ENCODE measurements at places on chromosomes 6 and 20.
A peak's percentile ranks its signal among the peaks of the same experiment; 100 is the strongest.

- no peak for DNase-seq
Measured at GRCh38 chr6:166466178-166467122, 83.7 kb upstream of the MPC1 start.

GRCh38 chr6:133809406-133809805 is 79.5 kb upstream of the TCF21 start:
- DNase-seq, result no peak

DNA sequence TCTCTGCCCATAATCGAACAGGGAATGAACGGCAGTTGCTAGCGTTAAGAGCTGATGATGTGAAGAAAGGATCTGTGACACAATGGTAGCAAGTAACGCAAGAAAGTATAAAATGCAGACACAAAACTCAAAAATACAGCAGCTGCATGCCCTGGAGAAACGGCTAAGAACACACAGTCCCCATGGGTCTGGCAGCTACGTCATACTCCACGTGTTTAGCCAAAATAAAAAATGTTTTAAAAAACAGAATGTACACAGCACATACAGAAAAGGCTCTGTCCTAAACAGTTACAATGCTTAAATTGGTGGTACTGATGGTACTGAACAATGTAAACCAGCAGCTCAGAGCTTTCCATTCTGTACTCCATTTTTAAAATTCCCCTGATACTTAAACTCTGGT is 34.4 kb downstream of the HUS1B start:
- no peak for DNase-seq

- no peak for DNase-seq
Measured at GRCh38 chr6:28436404-28436803, 6.9 kb downstream of the ZSCAN23 start.

DNA sequence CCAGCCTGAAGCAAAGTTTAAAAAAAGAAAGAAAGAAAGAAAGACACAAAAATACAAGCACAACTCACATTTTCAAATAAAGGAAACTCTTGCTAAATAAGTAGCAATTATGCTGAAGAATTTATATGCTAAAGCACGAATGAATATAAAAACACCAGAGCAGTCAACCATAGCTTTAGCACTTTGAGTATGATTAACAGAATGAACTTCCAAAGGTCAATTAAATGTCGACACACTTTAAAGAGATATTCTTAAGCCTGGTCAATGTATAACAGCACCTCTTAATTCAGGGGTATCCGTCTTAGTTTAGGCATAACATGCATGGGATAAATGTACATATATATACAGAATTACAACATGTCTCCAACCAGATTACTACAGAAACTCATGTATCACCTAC is 125.9 kb downstream of the OGFRL1 start:
- DNase-seq, result no peak

GRCh38 chr20:13638162-13638495 is 603 bp downstream of the TASP1 start:
- no peak for DNase-seq

GRCh38 chr6:22848121-22848520 is 278.8 kb downstream of the HDGFL1 start:
- no peak for DNase-seq

- no peak for DNase-seq
Measured at GRCh38 chr6:18185624-18186023, 30.4 kb downstream of the KDM1B start.

DNA sequence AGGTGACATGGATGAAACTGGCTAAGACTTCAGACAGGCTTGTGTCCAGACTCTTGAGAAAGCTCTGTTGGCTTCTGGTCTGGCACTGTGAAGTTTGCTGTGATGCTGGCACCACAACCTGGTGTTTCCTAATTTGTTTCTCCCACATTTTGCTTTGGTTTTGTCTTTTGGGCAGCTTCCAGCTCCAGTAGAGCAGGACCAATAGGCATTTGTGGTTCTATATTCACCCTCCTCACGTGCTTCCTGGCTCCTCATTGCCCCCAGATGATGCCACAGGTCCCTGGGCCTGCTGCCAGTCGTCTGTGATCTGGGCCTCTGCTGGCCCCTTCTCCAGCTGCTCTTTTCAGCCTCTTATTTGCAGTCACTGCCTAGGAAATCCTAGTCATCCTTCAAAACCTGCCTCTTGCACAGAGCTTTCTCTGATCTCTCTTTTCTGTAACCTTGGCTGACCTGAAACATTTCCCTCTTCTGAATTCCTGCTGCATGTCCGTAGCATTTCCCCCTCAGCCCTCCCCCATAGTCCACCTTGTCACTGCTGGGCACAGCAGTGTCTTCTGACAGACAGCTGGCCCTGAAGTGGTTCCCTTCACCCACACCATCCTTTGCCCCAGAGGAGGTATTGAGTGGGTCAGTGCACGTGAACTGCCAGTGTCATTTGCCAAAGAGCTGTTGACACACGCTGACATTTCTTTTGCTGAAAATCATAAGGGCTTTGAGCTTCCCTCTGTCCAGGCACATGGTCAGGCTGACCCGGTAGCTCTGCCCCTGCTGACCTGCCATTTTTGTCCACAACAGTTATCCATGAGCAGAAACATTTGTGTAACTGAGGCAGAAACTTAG is 63.0 kb downstream of the PTPN1 start:
- no peak for DNase-seq

GRCh38 chr6:166259296-166259977 is 48.8 kb downstream of the PRR18 start:
- no peak for DNase-seq

DNA sequence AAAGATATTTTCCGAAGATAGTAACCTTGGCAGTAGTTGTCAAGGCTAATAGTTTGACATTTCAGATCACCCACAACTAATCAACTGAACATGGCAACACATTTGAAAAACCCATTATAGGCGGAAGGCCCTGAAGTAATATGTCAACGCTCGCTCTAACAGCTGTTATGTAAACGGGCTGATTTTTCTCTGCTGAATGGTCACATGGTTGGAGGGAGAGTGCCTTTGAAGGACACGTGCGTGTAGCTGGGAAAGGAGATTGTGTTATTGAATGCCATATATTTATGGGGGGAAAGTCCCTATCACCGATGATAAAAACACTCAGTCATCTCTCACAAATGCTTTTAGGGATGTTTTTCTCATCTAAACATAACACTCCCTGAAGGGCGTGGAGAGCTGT is 160.0 kb upstream of the RALGAPA2 start:
- no peak for DNase-seq

DNA sequence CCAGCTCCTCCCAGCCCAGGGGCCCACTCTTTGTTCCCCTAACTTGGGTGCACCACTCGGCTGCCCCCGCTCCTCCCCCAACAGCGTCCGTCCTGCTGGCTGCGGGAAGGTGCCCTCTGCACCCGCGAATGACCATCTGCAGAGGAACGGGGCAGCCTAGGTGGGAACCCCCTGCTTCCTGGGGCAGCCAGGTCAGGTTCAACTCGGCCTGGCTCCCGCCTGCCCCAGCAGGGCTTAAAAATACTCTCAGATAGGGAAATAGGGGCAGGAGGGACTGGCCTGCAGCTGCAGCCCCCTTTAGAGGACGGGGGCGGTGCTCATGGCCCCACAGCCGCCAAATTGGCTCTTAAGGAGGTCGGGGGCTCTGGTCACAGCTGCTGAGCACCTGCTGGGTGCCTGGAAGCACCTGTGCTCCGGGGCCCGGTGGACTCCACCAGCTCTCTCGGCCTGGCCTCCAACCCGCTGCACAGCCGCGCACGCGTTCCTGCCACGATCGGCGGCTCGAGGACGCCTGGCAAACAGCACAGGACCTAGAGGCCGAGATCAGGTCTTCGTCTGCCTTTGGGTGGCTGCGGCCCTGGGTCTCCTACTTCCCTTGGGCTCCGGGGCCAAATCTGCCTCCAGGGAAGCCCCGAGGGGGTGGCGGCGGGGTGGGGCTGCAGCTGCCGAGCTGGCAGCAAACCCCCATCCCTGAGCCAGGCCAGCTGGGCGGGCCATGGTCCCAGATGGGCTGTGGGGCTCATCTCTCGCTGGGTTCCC is 700 bp upstream of the LAMA5 start:
- DNase-seq, result no peak

- no peak for DNase-seq
Measured at GRCh38 chr6:47026679-47027078, 15.5 kb downstream of the ADGRF1 start.

GRCh38 chr20:34062570-34063482 is 49.2 kb downstream of the EIF2S2 start:
- DNase-seq, result no peak

- no peak for DNase-seq
Measured at GRCh38 chr6:163175301-163175700, 239.2 kb upstream of the QKI start.

DNA sequence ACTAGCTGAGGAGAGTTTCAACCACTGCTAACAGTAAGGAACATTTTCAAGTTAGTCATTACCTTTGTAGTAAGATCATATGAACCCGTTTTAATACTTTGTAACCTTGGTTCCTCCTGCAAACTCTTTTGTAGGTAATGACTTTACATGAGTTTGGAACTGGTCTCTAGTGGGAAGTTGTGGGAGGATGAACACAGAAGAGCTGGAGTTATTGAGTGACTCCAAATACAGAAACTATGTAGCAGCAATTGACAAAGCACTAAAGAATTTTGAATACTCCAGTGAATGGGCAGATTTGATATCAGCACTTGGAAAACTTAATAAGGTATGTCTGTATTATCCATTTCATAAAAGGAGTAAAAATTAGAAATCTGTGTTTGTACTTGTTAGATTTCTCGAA is 29.3 kb downstream of the DOP1A start:
- no peak for DNase-seq

DNA sequence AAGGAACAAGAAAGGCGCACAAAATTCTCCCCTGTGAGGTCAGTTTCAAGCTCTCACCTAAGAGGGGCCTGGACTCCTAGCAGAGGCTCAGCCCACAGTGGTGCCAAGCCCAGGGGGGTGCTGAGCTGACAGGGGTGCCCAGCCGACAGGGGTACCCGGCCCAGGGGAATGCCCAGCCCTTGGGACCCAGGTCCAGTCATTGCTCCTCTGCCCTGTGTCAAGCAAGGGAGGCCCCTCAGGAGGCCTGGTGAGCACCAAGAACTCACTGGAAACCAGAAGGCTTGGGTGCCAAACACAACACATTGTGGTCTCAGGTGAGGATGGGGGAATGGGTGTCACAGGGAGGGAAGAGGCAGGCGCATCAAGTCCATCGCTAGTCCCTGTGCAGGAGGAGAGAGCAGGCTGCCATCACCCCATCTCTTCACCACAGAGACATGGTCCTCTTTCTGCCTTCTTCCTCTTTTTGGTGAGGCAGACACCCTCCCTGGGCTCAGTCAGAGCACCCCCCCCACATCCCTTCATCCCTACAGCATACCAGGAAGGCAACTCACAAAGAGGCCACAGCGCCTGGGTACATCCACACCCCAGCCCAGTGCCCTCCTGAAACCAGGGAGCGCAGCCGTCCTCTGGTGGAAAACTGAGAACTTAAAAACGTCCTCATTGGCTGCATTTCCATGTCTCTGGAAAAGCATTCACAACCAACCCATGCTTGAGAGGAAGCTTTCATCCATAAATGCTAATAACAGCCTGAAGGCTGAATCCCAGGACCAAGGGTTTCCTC is 111.3 kb downstream of the BANF2 start:
- no peak for DNase-seq

GRCh38 chr6:14638435-14638905 is 520.9 kb downstream of the CD83 start:
- DNase-seq, result no peak

DNA sequence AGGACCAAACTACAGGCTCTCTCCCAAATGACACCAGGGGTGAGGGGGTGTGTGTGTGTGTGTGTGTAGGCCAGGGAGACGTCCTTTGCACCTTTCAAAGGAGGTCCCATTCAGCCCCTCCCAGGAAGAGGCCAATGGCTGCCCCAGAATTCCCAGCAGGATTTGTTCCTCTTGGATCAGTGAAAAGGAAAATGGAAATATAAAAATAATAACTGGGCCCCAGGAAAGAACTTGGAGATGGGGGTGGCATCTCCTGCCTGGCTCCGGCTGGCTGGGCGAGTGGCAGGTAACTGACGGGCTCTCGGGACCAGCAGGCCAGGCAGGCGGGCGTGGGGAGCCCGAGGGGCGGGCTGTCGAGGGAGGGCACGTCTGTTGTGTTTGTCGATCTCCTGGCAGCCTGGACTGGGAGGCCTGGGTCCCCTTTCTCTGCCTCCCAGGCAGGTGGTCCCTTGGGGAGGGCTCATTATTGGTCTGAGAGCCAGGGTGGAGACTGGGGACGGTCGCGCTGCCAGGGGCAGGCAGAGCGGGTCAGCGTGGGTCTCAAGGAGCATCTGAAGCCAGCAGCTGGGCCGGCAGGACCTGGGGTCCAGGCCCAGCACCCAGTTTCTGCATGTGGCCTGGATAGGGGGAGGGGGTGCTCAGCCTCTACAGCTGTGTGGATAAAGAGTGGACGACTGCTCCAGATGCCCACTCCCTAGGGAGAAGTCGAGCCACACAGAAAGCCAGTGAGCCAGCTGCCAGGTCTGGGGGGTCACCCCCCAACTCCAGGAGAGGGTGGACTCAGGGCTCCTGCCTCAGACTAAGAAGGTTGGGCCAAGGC is 3.1 kb downstream of the NOL4L start:
- no peak for DNase-seq

- DNase-seq, result no peak
Measured at GRCh38 chr6:156925718-156926607, 148.8 kb downstream of the ARID1B start.

GRCh38 chr6:156809034-156809433 is 31.9 kb downstream of the ARID1B start:
- DNase-seq, result no peak

- DNase-seq, result no peak
Measured at GRCh38 chr6:142940487-142940886, 4.5 kb downstream of the HIVEP2 start.

- no peak for DNase-seq
Measured at GRCh38 chr20:18279242-18279641, 9.1 kb upstream of the ZNF133 start.

- no peak for DNase-seq
Measured at GRCh38 chr6:30394139-30394538, 49.2 kb downstream of the RPP21 start.

GRCh38 chr6:155646443-155646842 is 190.8 kb upstream of the NOX3 start:
- no peak for DNase-seq

GRCh38 chr6:47130086-47130485 is 88.0 kb upstream of the ADGRF1 start:
- no peak for DNase-seq

- no peak for DNase-seq
Measured at GRCh38 chr6:1645466-1646185, 35.9 kb downstream of the FOXC1 start.

DNA sequence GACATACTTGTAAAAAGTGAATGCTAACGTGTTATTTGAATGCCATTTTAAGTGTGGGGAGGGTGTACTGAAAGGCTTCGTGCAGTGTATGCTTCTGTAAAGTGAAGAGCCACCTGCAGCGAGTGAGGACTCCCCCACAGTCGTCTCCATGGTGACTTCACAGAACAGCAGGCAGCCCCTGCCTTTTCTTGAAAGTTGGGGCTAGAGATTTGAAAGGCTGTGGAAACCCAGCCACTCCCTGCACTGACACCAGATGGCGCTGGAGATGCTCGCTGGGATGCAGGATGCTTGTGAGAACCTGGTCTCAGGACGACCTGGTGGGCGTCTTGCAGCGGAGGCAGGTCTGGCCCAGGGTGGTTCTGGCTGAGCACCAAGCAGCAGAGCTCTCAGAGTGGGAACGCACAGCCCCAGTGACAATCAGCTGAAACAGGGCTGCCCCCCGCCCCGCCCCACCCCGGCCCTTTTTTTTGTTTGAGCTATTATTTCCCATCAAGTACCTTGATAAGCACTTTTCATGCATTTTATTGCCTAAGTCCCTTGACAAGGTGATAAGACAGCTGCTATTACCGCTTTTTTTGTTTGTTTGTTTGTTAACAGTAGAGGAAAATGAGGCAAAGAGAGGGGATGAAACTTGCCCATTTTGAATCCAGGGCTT is 150.3 kb downstream of the SYCP2 start:
- peak; percentile 7 for DNase-seq

GRCh38 chr20:59813126-59813947 is 120.1 kb downstream of the SYCP2 start:
- no peak for DNase-seq

Data from T-helper 2 cell treated with Interferon-gamma antibody and Interleukin-4, amounts not matched to agents 5 μg/mL and 100 μg/mL, for 36 hours (primary cell).